ENCODE measurements at places on chromosomes 3 and 15. TPM values are rescaled to one million over a fixed set of nuclear protein-coding genes. Genes with fewer than 3 reads are reported as not detected.

The ADCY5 gene
- polyA plus RNA-seq: 14.1 TPM

The CIB2 gene
- 39.1 TPM for polyA plus RNA-seq

- DNase-seq: no peak
These were observed at the start of gene CSTA for GRCh38 chr3:122324871-122325323. CSTA (plus strand) TSS chr3:122325248; CDS start chr3:122325293, 45 bp downstream.

The CAPN3 gene
- 29.1 TPM for polyA plus RNA-seq

The TICRR gene
- 9.4 TPM for polyA plus RNA-seq

Measured in right renal pelvis (tissue), 4 donors.